Endothelial cell (in vitro differentiated cells): ENCODE measurements at places on chromosomes 3 and 15.

GRCh38 chr3:17233398-17233800, 348.6 kb downstream of the PLCL2 start:
- H3K27ac ChIP-seq, result peak overlapping the region; percentile 80
- peak; percentile 35 for DNase-seq
- no peak overlapping the region for H3K4me3 ChIP-seq
- no peaks in the 10 kb centered on the region for H3K36me3 ChIP-seq

DNA sequence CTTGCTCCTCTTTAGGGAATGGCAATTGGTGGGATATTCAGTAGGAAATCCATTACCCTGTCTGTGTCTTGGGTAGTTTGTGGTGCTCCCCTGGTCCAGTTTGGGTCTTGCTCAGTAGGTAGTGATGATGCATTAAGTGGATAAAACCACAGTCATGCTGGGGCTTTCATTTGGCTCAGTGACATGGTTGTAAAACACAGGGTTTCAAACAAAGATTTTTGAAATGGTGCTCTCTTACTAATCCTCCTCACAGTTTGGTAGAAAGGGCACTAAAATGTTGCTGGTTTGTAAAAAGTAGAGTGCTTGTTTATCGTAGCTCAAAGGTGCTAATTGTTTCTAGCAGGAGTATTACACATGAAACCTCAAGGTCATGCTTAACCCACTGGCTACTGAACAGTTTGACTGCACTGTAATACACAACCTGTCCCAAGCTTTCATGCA, 22.9 kb downstream of the BBX start:
- no peak overlapping the region for H3K4me3 ChIP-seq
- no peak for DNase-seq
- peaks cover 3% of the 10 kb centered on the region for H3K36me3 ChIP-seq

- H3K27ac ChIP-seq, result no peak overlapping the region
- no peak for DNase-seq
- no peaks in the 10 kb centered on the region for H3K27me3 ChIP-seq
Measured at GRCh38 chr3:49199900-49200281, 28.5 kb downstream of the KLHDC8B start.

- H3K27me3 ChIP-seq, result peaks cover 9% of the 10 kb centered on the region
- no peak overlapping the region for H3K4me3 ChIP-seq
- H3K4me1 ChIP-seq, result peaks cover 28% of the 10 kb centered on the region
- H3K27ac ChIP-seq, result no peak overlapping the region
Measured at GRCh38 chr3:188904670-188905069, 267.1 kb upstream of the TPRG1 start.

GRCh38 chr3:122331886-122332285, 6.8 kb downstream of the CSTA start:
- no peak for DNase-seq
- peaks cover 10% of the 10 kb centered on the region for H3K4me1 ChIP-seq
- H3K27ac ChIP-seq, result no peak overlapping the region
- H3K4me3 ChIP-seq, result no peak overlapping the region
- peaks cover 4% of the 10 kb centered on the region for H3K27me3 ChIP-seq
- H3K36me3 ChIP-seq, result no peaks in the 10 kb centered on the region

GRCh38 chr3:38630070-38630469, 19.4 kb downstream of the SCN5A start:
- peaks cover 3% of the 10 kb centered on the region for H3K27me3 ChIP-seq
- H3K36me3 ChIP-seq, result no peaks in the 10 kb centered on the region
- DNase-seq, result no peak
- peaks cover 9% of the 10 kb centered on the region for H3K4me1 ChIP-seq

DNA sequence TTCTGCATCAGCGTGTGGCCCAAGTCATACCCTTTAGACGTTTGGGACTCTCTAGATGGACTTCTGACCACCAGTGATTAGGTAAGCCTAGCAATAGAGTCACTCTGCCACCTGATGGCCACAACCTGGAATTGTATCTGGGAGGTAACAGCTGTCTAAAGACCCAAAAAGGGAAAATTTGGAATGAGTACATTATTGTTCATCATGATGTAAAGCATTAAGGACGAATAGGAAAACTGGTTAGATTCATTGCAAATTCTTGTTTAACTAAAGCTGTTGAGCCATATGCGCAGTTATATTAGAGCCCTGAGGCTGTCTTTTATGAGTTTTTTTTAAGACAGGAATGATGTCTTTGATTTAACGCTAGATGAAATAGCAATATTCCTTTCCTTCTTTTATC, 63.6 kb downstream of the FAM81A start:
- H3K36me3 ChIP-seq, result no peaks in the 10 kb centered on the region
- no peak overlapping the region for H3K27ac ChIP-seq
- no peaks in the 10 kb centered on the region for H3K4me1 ChIP-seq
- H3K27me3 ChIP-seq, result no peaks in the 10 kb centered on the region
- H3K4me3 ChIP-seq, result no peak overlapping the region
- peak; percentile 68 for DNase-seq
